ENCODE measurements at places on chromosomes 11 and 22.

DNA sequence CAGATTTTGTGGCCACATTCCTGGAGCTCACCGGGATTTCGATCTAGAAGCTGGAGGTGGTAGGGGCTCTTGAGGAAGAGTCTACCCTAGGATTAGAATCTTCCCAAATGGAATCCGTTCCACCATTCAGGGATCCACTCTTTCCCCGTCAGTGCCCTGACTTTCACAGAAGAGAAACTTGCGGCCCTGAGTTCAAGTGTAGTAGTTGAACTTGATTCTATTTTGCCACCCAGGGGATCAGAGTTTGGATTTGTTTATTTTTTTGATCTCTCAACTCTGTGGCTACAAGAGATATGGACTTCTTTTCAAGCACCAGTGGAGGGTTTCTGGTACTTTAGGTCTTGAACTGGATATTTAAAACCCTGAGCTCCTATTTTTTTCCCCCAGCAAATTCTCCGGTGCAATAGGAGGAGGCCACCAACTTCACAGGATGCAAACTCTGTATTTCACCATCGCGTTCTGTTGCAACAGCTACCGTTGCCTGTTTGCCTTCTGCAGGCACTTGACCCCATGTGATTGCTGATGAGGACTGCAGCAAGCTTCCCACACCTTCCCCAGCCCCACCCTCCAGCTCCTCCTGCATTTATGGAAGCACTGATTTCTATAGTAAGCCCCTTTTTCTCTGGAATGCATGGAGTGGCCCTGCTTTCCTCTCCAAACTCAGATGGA, 14.8 kb upstream of the MRGPRF start:
- no peak for DNase-seq

DNA sequence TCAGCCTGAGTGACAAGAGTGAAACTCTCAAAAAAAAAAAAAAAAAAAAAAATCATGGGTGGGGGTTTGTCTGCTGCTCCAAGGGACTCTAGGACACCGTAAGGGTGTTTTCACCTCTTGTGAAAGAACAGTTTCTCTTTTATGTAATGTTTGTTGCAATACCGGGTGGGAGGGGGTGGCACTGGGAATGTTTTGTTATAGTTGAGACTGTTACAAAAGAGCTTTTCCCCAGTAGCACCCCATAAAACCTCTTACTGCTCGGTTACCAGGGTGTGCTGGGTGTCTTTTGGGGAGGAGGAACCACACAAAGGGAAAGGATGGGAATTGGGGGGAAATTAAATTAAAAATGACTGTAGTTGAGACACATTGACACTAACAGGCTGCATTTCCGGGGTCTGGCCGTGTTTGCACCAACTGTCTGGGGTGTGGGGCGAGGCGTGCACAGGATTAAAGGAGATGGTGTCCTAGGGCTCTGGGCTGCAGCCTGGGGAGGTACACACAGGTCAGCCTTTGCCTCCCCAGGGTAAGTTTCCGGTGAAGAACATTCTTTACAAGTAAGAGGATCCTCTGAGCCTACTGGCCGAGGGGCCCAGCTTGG, 1.6 kb downstream of the NFAM1 start:
- DNase-seq: no peak

DNA sequence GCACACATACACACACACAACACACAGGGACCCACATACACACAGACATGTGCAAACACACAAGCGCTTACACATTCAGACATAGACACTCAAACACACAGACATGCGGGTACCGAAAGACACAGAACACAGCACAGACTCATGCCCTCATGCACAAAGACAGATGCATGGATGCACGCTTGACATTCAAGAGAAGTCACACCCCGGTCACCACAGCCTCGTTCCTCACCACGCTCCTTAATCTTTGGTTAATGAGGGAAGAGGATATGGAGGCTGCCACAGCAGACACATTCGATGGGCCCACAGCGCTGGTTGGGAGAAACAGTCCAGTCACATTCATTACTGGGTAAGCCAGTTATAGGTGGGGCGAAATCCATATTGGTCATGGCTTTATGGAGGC, 51.9 kb upstream of the EIF3D start:
- DNase-seq: no peak

- no peak for DNase-seq
Measured at GRCh38 chr11:120216426-120217102, 5.7 kb downstream of the OAF start.

DNA sequence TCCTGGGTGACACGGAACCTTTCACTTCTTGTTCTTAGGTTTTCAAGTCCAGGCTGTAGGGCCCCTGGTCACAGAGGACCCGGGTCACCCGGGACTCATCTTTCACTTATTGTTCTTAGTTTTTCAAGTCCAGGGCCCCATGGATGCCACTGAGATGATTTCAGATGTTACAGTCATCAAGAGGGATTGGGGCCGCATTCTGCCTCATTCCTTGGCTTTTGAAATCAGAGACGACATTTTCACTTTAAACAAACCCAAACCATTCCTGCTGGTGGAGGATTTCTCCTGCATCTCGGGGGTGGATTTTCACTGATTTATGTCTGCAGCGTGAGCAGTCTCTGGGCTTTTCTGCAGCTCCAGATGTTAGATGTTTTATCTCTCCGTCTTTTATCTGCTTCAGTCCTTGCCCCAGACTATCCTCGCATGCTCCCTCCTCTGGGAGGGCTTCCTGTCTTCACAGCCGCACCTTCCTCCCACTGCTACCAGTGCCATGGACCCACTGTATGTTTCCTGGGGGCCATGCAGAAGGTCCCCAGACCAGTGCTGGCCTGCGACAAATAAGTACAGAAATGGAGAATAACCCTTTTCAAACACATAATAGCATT, 27.4 kb downstream of the FBLN1 start:
- no peak for DNase-seq

DNA sequence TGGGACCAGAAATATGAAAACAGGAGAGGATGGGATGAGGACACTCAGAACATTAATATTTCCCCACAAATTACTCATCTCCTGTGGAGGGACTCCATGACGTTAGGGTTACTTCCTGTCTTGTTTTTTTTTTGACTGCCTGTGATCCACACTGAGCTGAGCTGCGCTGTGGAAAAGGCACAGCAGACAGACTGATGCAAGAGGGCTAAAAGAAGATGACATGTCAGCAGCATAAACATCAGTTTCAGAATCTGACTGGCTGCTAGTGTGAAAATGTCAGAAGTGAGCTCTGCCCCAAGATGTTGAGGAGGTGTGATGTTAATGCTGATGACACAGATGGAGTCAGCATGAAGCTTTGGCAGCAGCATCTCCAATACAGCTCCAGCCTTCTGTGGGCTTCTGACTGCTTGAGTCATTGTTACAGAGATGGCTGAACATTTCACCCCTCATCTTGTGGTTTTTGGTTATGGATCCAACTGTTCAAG, 286.8 kb downstream of the BLID start:
- DNase-seq: peak; percentile 15

DNA sequence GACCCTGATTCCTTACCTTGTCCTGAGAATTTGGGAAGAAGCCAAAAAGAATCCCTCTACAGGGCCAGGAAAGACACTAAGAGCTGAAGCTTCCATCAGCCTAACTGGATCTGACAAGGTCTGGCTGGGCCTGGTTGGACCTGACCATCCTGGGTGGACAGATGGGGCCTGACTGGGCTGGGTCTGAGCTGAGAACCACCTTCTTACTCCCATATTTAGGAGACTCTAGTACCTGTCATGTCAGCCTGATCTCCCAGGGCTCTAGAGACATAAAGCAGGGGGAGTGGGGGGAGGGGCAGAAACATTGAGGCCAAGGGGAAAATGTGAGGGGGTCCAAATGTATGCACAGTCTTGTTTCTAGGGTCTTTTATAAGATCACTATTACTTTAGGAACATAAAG, 129.9 kb downstream of the BUD13 start:
- no peak for DNase-seq

- no peak for DNase-seq
Measured at GRCh38 chr11:120236169-120237107, 3.5 kb upstream of the POU2F3 start.

DNA sequence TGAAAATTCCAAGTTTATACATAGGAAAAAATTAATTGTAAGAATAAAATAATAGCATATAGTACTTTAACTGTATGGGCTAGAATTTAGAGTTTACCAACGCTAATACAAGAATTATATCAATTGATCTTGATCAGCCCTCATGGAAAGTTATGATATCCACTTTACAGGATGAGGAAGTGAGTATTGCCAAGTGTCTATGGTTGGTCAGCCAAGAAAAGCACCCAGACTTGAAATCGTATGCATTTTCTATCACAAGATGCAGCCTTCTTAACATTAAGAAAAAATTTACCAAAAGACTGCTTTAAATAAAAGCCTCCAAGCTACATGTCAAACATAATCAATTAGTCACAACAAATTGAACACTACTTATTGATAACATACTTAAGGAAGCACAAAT, 53.0 kb downstream of the DDI1 start:
- DNase-seq: no peak

- DNase-seq: no peak
Measured at GRCh38 chr11:114354076-114354475, 46.2 kb downstream of the C11orf71 start.

DNA sequence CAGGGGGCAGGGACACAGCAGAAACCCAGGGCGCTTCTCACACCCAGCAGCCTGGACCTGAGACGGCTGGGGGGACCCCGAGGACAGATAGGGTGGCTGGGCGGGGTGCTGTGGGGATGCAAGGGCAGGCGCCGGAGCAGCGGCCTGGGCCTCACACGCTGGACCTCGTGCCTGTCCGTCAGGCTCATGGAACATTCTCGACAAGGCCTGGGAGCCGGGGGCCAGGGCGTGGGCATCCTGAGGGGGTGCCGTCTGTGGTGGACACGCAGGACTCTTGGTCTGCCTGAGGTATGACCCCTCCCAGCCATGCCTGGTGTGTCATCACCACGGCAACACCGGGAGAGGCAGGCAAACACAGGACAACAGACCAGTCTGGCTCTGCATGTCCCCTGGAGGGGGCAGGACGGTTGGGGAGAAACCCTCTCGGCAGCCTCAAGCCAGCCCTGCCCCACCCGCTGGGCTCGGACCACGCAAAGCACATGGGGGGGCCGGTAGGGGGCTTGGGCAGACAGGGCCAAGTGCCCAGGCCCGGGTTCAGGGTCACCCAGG, 21.4 kb downstream of the MRPL23 start:
- no peak for DNase-seq

- DNase-seq: no peak
Measured at GRCh38 chr11:14577292-14577691, 57.1 kb upstream of the PSMA1 start.

GRCh38 chr22:30054067-30054763, 26.0 kb upstream of the HORMAD2 start:
- no peak for DNase-seq
